ENCODE measurements at places on chromosomes 13 and 19.

DNA sequence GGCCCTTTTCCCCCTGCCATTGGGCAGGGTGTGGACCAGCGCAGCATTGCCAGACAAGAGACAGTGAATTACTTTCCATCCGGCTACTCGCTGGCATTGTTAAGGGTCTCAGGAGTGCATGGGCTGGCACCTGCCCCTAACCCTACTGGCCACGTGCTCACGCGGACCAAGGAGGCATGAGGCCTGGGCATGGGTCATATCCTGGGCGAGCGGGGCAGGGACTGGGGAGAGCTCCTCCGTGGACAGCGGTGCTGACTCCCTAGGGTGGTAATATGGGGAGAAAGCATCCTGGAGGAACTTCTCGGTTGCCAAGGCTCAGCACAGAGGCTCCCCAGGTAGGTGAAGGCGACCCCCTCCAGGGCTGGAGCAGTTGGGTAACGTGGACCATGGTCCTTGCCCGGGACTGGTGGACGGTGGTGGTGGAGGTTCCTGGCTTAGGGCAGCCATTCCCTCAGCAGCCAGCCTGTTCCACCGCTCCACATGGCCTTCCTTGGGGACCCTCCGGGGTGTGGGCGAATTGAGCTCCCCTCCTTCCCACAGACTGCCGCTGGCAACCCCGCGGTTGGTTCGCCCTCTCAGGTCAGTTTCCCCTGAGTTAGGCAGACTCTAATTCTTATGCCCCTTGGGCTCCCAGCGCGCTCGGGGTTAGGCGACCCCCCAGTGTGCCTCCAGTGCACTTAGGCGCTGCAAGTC, 465.1 kb downstream of the SLITRK5 start:
- DNase-seq = no peak

GRCh38 chr13:112198396-112199010, 131.6 kb downstream of the SOX1 start:
- DNase-seq = no peak

- DNase-seq = no peak
Observed at GRCh38 chr13:44685641-44686040, 109.5 kb upstream of the TSC22D1 start.

DNA sequence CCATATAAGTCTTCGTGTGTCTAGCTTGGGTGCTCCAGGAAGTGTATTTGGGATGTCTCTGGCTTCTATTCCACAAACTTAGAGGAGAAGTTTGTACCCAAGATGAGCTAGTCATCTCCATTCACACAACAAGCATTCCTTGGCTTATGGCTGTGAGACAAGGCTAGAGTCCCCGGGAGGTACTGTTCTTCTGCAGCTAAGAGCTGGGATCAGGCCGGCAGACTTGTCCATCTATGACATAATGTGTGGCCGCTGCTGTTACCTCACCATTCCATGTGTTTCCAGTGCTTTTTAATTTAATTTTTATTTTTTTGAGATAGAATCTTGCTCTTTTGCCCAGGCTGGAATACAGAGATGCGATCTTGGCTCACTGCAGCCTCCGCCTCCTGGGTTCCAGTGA, 20.7 kb downstream of the GATAD2A start:
- no peak for DNase-seq

GRCh38 chr19:4576016-4576933, 16.8 kb upstream of the SEMA6B start:
- peak; percentile 53 for DNase-seq

DNA sequence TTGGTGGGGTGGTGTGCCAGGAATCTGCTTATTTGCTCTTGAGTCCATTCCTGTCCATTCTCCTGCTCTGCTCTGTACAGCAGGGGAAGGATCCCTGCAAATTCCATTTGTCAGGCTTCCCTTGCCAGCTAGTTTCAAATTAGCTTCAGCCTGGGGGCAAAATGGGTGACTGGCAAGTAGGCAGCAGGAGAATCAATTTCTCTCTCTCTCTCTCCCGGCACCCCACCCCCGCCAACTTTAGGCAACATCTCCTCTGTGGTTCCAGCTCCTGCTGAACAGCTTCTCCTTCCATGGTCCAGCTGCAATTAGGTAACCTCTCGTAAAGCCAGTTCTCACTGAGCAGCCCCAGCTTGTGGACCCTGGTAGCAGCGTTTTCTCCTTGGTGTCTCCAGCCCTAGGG, 6.7 kb upstream of the MYCBP2 start:
- no peak for DNase-seq

Data from CD4-positive, alpha-beta T cell treated with Interferon gamma for 1 hour (primary cell).